ENCODE measurements at places on chromosomes 2 and 18.

- DNase-seq, result no peak
Observed at GRCh38 chr18:24923138-24923537, 428.8 kb downstream of the ZNF521 start.

DNA sequence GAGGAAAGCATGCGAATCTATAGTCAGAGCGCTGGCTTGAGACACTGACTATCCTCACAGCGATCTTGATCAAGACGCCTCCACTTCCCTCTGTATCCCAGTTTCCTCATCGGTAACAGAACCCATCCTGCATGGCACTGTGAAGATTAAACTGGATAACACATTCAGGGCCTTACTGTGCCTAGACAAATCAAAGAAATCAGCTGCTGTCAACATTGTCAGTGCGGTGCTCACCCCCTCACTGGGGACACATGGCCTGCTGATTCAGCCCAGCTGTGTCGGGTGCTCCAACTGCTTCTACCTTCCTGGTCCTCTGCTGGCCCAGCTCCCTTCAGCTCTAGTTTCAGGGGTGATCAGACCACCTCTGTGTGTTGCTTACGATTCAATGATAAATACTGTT lies 268.6 kb upstream of the AGAP1 start:
- DNase-seq, result no peak

DNA sequence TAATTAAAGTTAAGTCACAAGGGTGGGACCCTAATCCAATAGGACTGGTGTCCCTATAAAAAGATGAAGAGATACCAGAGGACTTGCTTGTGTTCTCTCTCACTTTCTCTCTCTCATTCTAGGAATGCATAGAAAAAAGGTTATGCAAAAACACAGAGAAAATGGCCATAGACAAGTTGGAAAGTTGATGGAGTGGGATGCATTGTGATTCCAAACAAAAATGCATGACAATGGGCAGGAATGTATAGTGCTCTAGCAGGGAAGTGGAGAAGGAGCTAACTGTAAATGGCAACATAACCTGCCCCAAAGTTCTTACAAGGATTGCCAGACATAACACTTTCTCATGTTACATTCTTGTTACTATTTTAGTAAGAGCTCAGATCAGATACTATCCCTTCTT lies 301.6 kb upstream of the LRATD1 start:
- no peak for DNase-seq

DNA sequence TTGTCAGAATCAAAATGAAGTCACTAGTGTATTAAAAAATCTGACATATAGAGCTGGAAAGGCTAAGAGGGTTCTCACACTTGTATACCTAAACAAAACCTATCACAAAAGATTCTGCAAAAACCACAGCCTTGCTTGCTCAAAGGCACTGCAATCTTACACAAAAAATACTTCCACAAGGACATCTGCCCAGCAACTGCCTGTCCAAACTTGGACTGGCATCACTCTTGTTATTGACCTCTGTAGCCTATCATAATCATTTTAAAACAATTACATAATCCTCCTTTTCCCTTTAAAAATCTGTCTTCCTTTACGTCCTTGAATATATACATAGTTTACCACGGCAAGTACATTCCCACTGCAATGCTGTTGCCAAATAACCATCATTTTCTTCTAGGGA lies 19.9 kb downstream of the CHMP3 start:
- no peak for DNase-seq

All from activated T-helper 1 cell treated with anti-CD3 and anti-CD28 coated beads, Interleukin-2, amount 50 U/mL, for 16 hours (primary cell).